ENCODE measurements at places on chromosomes 7 and 10.

DNA sequence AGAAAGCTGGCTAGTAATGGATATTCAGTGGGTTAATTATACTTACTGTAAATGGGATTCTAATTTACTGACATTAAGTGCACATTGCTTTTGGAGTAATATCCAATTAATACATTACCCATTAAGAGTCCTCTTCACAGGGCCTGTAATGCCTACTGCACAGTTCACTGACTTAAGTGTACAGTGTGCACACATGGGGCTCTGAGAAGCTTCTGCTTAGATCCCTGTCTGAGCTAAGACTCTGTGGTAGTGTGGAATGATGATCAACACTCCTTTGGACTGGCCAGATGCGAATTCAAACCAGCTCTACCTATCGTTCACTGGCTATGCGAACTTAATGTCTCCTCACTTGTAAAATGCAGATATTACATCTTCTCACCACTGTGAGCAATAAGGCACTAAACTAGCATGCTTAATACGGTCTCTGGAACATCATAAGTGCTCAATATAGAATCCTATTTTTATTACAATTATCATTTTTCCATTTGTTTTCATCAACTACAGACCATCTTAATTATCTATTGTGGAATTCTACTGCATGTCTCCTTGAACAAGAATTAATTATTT, 53.8 kb upstream of the SEC61G start:
- DNase-seq, result peak; percentile 22

DNA sequence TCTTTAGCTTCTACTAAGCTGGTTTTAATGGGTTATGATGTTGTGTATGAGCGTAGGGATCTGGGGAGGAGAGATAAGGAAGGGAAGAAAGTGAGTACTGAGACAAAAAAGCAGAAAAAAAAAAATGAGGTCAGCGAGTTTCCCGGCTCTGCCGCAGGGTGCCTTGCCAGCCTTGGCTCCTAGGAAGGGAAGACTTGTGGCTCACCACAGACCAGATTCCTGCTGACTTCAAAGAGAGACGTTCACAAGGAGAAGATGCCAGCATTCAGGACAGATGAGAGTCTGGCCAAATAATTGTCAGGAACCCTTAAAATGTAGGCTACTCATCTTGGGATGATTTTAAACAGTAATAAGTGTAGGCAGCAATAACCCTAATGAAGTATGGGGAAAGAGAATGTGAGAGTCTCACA, 11.4 kb upstream of the FAS start:
- DNase-seq, result peak; percentile 97

DNA sequence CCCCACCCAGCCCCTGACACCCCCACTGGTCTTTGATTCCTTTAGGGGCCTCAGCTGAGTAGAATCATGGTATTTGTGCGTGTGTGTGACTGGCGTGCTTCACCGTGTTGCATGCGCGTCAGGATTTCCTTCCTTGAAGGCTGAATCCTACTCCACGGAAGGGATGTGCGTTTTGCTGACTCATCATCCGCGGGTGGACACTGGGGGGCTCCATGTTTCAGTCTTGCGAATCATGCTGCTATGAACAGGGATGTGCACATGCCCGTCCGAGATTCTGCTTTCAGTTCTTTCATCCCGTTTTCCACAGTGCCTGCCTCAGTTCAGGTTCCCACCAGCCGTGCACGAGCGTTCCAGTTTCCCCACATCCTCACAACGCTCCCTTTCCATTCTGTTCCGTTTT, 20.9 kb upstream of the JAKMIP3 start:
- DNase-seq, result no peak

- no peak for DNase-seq
Measured at GRCh38 chr10:86292462-86293395, 73.9 kb downstream of the GRID1 start.

- no peak for DNase-seq
Measured at GRCh38 chr7:136230210-136230609, 253.1 kb upstream of the MTPN start.

GRCh38 chr7:130350945-130351790, 6.6 kb downstream of the CPA5 start:
- DNase-seq, result no peak

DNA sequence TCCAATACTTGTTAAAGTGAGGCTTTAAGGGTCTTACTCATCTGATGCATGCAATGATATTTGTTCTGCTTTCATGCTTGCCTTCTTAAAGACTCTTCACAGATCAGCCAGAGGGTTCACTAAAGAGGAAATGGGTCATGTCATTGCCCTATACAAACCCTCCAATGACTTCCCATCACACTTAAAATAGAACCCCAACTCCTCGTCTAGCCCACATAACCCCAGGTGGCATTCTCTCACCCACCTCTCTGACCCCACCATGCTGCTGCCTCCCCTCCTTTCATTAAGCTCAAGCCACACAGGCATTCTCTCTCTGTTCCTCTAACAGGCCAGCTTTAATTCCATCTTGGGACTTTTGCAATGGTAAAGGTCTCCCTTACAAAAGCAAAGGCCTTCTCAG, 253.6 kb downstream of the GRID1 start:
- no peak for DNase-seq

- no peak for DNase-seq
Measured at GRCh38 chr10:126255313-126255712, 133.0 kb downstream of the ADAM12 start.

DNA sequence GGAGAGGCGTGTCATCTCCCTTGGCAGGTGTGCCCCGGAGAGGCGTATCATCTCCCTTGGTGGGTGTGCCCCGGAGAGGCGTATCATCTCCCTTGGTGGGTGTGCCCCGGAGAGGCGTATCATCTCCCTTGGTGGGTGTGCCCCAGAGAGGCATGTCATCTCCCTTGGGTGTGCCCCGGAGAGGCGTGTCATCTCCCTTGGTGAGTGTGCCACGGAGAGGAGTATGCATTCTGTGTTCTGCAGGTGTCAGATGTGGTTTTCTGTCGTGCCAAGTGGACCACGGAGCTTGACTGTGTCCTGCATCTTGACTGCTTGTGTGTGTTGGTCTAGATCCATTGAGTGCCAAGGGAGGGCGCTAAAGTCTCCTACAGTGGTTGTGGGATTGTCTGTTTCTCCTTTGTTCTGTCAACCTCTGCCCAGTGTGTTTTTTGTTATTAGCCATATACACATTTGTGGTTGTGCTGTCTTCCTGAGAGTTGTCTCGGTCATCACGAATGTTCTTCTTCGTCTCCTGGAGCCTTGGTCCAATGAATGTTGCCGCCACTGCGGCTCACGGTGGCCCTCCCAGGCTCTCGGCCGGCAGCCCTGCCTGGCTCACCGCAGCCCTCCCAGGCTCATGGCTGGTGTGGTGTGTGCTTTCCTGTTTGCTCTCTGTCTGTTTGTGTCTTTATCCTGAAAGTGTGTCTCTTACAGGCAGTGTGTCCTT, 96.8 kb downstream of the INPP5A start:
- DNase-seq, result no peak

- no peak for DNase-seq
Measured at GRCh38 chr7:92639966-92640365, 49.8 kb upstream of the FAM133B start.

DNA sequence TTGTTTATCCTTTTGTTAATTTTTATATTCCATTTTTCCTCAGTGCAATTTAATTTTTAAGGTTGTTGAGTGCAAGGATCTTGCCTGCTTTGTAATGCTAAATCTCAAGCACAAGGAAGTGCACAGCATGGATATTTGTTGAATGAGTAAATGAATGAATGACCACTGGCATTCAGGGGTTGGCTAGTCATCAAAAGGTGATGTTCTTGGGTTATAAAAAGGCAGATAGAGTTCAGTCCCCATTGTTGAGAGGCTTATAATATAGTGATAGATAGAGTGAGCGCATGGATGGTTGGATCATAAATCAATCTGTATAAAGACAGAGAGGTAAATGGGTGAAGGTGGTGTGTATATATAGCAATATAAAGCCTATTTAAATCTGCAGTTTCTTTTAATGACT, 193.2 kb upstream of the KLF6 start:
- DNase-seq, result peak; percentile 75

GRCh38 chr10:63114031-63114814, 18.9 kb upstream of the NRBF2 start:
- peak; percentile 84 for DNase-seq

- DNase-seq, result no peak
Measured at GRCh38 chr7:24214670-24215069, 69.3 kb upstream of the NPY start.

DNA sequence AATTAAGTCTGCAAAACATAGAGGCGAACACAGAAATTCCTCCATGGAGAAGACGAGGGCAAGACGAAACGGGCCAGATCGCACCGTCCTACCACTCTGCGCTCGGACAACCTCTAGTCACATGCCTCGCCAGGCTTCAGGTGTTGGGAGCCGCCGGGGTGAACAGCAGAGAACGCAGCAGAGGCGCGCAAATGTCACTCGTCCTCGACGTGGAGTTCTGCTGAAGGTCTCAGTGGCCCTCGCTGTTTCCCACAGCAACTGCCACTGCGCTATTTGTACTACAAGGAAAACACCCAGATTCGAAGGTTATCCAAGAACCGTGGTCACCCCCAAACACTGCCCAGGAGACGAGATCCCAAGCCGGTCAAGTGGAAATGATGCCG, 9.2 kb downstream of the CTBP2 start:
- no peak for DNase-seq

DNA sequence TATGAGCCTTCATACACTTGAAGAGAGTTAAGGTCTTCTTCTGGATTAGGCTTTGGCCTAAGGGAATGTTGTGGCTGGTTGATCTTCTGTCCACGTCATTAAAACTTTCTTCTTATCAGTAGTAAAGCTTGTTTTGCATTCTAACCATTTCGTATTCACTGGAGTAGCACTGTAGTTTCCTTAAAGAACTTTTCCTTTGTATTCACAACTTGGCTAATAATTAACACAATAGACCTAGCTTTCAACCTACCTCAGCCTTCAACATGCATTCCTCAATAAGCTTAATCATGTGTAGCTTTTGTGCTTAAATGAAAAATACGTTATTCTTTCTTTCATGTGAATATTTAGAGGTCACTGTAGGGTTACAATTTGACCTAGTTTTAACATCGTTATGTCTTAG, 42.8 kb downstream of the AKR1C8 start:
- no peak for DNase-seq

All from astrocyte (in vitro differentiated cells and primary cell).